ENCODE measurements at places on chromosomes 3 and 15. TPM values are rescaled to one million over a fixed set of nuclear protein-coding genes. Genes with fewer than 3 reads are reported as not detected.
A peak's percentile ranks its signal among the peaks of the same experiment; 100 is the strongest.

Gene GOLGA8G
- total RNA-seq = 0.09 TPM

- no peaks in the 10 kb centered on the region for H3K27me3 ChIP-seq
- peaks cover 79% of the 10 kb centered on the region for H3K36me3 ChIP-seq
- DNase-seq = no peak
- H3K4me3 ChIP-seq = no peak overlapping the region
- no peaks in the 10 kb centered on the region for H3K4me1 ChIP-seq
These were observed 67.9 kb upstream of the OCA2 start for GRCh38 chr15:28167042-28167441.

Gene SLC28A2
- not detected for total RNA-seq

DNA sequence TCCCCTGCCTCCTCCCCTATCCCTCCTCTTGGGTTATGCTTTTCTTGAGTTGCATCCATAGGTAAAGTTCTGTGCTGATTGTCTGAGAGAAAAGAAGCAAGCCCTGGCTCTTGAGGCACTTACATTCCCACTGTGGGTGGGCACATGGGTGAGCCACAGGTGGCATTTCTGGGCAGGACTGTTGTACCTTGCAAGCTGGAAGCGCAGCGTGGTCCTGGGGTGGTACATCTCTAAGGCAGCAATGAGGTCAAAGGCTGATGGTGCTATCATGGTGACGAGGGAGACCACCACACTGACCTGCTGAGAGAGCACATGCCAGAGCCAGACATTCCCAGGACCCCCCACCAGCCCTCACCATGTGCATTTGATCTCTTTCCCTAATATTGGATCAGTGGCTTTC lies 24.7 kb downstream of the TMC3 start:
- no peaks in the 10 kb centered on the region for H3K36me3 ChIP-seq
- H3K4me1 ChIP-seq = peaks cover 6% of the 10 kb centered on the region
- no peak for DNase-seq
- H3K27ac ChIP-seq = no peak overlapping the region
- peaks cover 12% of the 10 kb centered on the region for H3K27me3 ChIP-seq

GRCh38 chr3:190026154-190026553 lies 94.5 kb downstream of the P3H2 start:
- H3K4me3 ChIP-seq = no peak overlapping the region
- DNase-seq = no peak
- no peaks in the 10 kb centered on the region for H3K27me3 ChIP-seq
- H3K4me1 ChIP-seq = peaks cover 5% of the 10 kb centered on the region
- no peak overlapping the region for H3K27ac ChIP-seq

Gene FRMD4B
- total RNA-seq = 39.0 TPM

GRCh38 chr15:42021593-42021992 lies 751 bp upstream of the PLA2G4E start:
- H3K27me3 ChIP-seq = no peaks in the 10 kb centered on the region

Gene ARHGAP11A
- total RNA-seq = 38.6 TPM

DNA sequence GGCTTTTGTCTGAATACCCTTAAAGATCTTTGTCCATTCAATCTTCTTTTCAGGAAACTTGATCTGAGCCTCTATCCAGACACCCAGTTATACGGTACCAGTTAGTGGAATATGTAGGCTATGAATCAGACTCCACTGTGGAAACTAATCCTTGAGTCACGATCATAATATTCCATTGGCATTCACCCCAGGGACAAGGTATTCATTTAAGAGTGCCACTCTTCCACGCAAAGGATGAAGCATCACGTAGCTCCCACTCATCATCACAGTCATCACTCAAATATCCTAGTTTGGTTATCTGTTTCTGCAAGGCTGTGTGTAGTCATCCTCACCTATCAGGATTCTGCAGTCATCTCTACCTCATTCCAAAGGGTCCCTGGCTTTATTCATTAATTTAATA lies 85.6 kb downstream of the NEDD4 start:
- no peaks in the 10 kb centered on the region for H3K27me3 ChIP-seq
- H3K36me3 ChIP-seq = peaks cover 21% of the 10 kb centered on the region
- DNase-seq = peak; percentile 81
- H3K4me1 ChIP-seq = peaks cover 50% of the 10 kb centered on the region
- peak overlapping the region; percentile 89 for H3K27ac ChIP-seq
- H3K4me3 ChIP-seq = no peak overlapping the region

DNA sequence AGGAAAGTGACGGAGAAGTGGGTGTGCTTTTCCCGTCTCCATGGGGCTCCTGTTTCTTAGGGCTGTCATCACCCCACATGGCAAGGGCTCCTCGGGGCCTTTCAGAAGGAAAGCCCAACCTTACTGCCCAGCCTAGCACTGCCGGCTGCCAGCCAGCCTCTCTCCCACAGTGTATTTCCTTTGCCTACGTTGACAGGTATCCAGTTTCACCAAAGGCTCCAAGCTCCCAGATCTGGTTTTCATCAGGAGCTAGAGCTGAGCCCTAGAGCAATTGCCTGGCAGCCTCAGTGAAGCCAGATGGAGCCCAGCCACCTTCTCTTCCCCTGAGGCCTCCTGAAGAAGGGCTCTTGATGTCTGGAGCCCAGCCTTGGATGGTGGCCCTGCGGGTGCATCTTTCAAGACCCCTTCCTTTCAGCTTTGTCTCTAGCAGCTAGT lies 20.2 kb downstream of the CRABP1 start:
- no peaks in the 10 kb centered on the region for H3K36me3 ChIP-seq
- H3K4me3 ChIP-seq = no peak overlapping the region
- no peaks in the 10 kb centered on the region for H3K27me3 ChIP-seq

Gene MAP2K5
- 29.0 TPM for total RNA-seq

Gene SST
- not detected for total RNA-seq

DNA sequence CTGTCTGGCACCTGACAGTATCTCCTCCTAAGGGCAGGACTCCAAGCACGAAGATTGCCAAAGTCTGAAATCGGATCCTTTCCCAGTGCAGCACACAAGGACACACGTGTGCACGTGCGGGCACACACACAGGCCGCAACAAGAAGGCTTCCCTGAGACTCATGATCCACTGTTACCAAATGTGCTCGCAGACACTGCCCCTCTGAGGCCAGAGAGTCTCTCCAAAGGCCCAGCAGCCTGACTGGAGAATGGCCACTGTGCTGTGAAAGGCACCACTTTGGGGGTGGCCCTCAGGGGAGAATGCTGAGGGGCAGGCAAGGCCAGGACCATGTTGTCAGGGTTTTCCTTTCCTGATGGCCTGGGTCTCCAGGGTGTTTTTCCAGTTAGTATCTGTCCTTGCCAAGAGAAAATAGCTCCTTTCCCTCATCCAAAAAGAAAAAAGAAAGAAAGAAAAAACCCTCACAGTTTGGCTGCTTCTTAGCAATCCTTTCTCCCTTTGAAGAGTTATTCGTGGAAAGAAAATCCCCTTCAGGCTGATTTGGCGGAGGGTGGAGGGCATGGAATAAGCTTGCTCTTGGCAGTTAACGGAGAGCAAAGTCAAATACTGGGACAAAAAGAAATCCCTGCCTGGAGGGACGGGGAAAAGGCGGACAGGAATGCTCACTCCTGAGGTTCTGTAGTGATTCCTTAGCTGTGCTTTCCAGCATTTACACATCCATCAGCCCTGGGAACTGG lies 112.2 kb upstream of the ETV5 start:
- H3K27ac ChIP-seq = no peak overlapping the region
- DNase-seq = no peak
- no peaks in the 10 kb centered on the region for H3K36me3 ChIP-seq
- H3K27me3 ChIP-seq = peaks cover 31% of the 10 kb centered on the region
- no peaks in the 10 kb centered on the region for H3K4me1 ChIP-seq

Gene PLD1
- 14.8 TPM for total RNA-seq

DNA sequence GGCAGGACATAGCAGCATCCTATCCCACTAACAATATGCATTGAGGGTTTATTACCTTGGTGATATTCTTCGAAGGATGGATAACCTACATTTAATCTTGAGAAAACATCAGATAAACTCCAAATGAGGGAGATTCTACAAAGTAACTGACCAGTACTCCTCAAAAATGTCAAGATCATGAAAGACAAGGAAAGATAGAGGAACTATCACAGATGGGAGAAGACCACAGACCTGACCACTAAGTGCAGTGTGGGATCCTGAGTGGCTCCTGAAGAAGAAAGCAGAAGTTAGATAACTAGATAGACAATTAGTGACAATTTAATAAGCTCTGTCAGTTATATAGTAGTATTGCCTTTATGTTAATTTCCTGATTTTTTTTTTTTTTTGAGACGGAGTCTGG lies 17.7 kb upstream of the CGNL1 start:
- no peak overlapping the region for H3K27ac ChIP-seq
- H3K27me3 ChIP-seq = no peaks in the 10 kb centered on the region
- no peak overlapping the region for H3K4me3 ChIP-seq
- no peaks in the 10 kb centered on the region for H3K36me3 ChIP-seq

Gene PARP15
- total RNA-seq = not detected

Gene OSBPL10
- total RNA-seq = 128 TPM

Gene THAP10
- 4.0 TPM for total RNA-seq

DNA sequence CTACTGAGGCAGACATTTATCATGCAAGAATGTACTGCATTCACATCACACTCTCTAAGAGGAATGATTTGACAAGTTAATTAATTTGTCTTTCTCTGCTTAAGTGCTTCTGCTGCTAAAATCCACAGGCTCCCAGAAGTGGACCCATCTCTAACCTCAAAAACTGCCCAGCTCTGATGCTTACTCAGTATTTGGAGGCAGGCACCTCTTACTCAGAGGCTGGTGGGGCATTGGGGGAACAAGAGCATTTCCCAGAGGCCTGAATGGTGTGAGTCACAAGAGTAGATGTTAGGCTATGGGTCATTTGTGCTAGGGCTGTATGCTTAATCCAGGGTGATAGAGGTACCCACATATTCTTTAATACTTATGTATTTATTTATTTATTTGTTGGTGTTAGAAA lies 34.4 kb upstream of the HCN4 start:
- peak; percentile 13 for DNase-seq
- no peak overlapping the region for H3K4me3 ChIP-seq
- no peaks in the 10 kb centered on the region for H3K4me1 ChIP-seq

GRCh38 chr3:155184011-155184410 lies 103.9 kb downstream of the MME start:
- H3K4me3 ChIP-seq = no peak overlapping the region
- DNase-seq = no peak
- no peaks in the 10 kb centered on the region for H3K27me3 ChIP-seq
- H3K4me1 ChIP-seq = peaks cover 14% of the 10 kb centered on the region
- no peaks in the 10 kb centered on the region for H3K36me3 ChIP-seq

Gene SAMD7
- not detected for total RNA-seq

DNA sequence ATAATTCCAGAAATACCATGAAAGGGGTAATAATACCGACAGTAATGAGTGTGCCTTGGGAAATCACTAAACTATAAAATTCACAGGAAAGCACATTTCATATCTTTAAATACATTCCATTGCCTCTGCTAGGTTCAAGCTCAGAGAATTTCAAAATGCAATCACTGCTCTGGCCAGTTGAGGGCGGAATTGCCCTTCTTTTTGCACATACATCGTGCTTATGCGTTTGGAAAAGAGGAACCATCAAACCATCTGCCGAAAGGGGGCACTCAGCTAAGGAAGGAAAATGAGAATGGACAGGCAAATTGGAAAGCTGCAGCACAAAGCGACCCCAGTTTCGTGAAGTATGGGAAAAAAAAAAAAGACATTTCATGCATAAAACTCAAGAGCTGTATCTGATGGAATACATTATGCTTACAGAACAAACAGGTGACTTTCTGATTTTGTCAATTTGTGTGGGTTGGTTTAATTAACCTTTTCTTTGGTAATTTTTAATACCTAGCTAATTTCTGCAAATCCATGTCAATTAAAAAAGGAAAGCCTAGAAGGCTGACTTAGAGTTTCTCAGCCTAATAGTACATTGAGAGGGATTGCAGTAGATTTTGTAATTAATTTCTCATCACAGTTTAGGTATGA lies 61.4 kb downstream of the TUSC7 start:
- no peak overlapping the region for H3K4me3 ChIP-seq
- H3K27ac ChIP-seq = no peak overlapping the region
- peak; percentile 77 for DNase-seq
- H3K4me1 ChIP-seq = no peaks in the 10 kb centered on the region
- H3K27me3 ChIP-seq = peaks cover 90% of the 10 kb centered on the region
- no peaks in the 10 kb centered on the region for H3K36me3 ChIP-seq

Gene CFAP100
- total RNA-seq = not detected

GRCh38 chr3:16411441-16411840 lies 102.1 kb downstream of the RFTN1 start:
- DNase-seq = no peak
- H3K27ac ChIP-seq = no peak overlapping the region
- no peaks in the 10 kb centered on the region for H3K36me3 ChIP-seq
- no peak overlapping the region for H3K4me3 ChIP-seq

- no peaks in the 10 kb centered on the region for H3K4me1 ChIP-seq
- H3K36me3 ChIP-seq = peaks cover 95% of the 10 kb centered on the region
- DNase-seq = peak; percentile 52
- no peak overlapping the region for H3K27ac ChIP-seq
- no peak overlapping the region for H3K4me3 ChIP-seq
These were observed 164.1 kb upstream of the LRRFIP2 start for GRCh38 chr3:37338500-37338899.

Gene RTP4
- not detected for total RNA-seq

Gene P2RY1
- 0.28 TPM for total RNA-seq

DNA sequence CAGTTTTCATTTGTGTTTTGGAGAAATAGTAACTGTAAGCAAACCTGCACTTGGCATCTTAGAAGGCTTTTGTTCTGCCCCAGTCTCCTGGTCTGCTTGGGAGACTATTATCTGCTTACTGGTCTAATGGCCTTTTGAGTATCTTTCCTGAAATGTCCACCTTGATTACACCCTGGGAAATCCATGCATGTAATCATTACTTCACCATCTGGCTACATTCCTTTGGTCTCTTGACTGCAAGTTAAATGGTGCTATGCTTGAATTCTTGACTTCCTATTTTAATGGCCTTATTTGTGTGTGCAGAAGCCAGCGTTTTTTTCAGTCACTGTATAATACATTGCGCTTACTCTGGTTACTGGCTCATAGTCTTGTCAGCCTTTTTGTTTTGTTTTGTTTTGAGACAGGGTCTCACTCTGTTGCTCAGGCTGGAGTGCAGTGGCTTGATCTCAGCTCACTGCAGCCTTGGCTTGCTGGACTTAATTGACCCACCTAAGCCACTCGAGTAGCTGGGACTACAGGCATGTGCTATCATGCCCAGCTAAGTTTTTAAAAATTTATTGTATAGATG lies 30.0 kb downstream of the CHD2 start:
- no peaks in the 10 kb centered on the region for H3K27me3 ChIP-seq
- H3K27ac ChIP-seq = peak overlapping the region; percentile 57
- H3K4me1 ChIP-seq = peaks cover 16% of the 10 kb centered on the region
- no peak for DNase-seq

Gene ALCAM
- total RNA-seq = 112 TPM

GRCh38 chr3:76582632-76583378 lies 457.1 kb upstream of the ROBO2 start:
- H3K36me3 ChIP-seq = no peaks in the 10 kb centered on the region
- no peak overlapping the region for H3K27ac ChIP-seq
- no peak for DNase-seq
- H3K27me3 ChIP-seq = peaks cover 46% of the 10 kb centered on the region

- DNase-seq = no peak
- no peaks in the 10 kb centered on the region for H3K27me3 ChIP-seq
These were observed 6.3 kb downstream of the LIPC start for GRCh38 chr15:58438111-58438510.

DNA sequence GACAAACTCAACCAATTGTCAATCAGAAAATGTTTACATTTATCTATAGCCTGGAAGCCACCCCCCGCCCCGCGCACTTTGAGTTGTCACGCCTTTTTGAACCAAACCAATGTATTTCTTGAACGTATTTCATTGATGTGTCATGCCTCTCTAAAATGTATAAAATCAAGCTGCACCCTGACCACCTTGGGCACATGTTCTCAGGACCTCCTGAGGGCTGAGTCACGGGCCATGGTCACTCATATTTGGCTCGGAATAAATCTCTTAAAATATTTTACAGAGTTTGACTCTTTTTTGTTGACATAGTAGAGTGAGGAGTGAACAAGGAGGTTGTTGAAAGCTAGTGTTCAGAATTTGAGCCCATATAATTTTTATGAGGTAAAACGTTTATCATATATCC lies 6.5 kb downstream of the MCTP2 start:
- H3K27ac ChIP-seq = peak overlapping the region; percentile 86
- DNase-seq = peak; percentile 64
- no peaks in the 10 kb centered on the region for H3K27me3 ChIP-seq
- H3K4me1 ChIP-seq = peaks cover 51% of the 10 kb centered on the region

Gene MORC1
- total RNA-seq = not detected

Data from MCF 10A (cell line).